ENCODE measurements at places on chromosomes 4 and X. TPM values are rescaled to one million over a fixed set of nuclear protein-coding genes. Genes with fewer than 3 reads are reported as not detected.

PRSS12 gene
- 9.9 TPM for total RNA-seq

PIGA gene
- 43.0 TPM for total RNA-seq

SPANXB1 gene
- not detected for total RNA-seq

CEP135 gene
- 24.3 TPM for total RNA-seq

USP53 gene
- total RNA-seq, result 14.0 TPM

Data from SJCRH30 (cell line).